ENCODE measurements at places on chromosomes 13 and 19.

DNA sequence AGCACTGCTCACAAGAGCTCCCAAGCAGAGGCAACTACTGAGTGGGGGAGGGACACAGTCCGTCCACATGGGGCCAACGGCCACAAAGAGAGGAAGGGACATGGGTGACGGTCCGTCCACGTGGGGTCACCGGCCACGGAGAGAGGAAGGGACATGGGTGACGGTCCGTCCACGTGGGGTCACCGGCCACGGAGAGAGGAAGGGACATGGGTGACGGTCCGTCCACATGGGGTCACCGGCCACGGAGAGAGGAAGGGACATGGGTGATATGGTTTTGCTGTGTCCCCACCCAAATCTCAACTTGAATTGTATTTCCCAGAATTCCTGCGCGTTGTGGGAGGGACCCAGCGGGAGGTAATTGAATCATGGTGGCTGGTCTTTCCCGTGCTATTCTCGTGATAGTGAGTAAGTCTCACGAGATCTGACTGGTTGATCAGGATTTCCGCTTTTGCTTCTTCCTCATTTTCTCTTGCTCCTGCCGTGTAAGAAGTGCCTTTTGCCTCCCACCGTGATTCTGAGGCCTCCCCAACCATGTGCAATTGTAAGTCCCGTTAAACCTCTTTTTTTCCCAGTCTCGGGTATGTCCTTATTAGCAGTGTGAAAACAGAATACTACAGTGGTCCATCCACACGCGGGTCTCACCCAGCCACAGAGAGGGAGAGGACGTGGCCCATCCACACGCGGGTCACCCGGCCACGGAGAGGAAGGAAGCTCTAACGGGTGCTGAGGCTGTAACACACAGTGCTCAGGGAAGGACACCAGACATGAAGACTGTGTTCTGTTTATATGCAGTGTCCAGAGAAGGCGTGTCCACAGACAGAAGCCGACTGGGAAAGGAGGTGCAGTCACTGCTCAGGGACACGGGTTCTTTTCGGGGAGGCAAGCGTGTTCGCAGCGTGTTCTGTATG lies 48.5 kb downstream of the GAS6 start:
- DNase-seq = no peak

DNA sequence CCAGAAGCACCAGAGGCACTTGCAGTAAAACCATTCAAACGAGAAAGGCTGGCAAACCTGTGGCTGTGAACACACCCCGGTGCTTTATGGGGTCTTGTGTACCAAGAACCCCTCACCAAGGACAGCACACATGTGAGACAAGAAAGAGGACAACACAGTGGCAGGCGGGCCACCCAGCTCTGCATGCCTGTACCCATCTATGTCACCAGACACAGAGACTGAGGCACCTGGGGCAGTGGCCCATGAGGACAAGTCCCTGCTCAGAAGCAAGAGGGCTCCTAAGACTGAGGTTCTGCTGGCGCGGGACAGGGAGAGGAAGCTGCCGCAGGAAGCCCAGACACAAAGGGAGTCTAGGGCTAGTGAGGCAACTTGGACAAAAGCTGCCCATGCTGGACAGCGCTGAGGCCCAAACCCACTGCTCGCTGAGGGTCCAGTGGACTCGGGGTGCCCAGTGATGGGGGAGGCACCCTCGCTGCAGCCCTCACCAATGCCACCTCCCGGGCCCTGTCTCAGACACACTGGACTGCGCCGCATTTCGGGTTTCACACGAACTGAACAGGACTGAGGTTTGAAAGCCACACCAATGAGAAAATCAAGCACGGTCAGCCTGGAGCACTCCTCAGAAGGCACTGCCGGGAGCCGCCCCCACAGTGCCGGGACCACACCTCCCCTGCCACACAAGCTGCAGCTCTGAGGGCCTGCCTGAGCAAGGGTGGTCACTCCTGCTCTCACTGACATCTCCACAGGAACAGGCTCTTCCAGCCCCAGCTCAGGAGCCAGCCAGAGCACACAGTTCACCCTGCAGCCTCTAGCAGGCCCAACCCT lies 232.7 kb downstream of the TUBA3C start:
- no peak for DNase-seq

DNA sequence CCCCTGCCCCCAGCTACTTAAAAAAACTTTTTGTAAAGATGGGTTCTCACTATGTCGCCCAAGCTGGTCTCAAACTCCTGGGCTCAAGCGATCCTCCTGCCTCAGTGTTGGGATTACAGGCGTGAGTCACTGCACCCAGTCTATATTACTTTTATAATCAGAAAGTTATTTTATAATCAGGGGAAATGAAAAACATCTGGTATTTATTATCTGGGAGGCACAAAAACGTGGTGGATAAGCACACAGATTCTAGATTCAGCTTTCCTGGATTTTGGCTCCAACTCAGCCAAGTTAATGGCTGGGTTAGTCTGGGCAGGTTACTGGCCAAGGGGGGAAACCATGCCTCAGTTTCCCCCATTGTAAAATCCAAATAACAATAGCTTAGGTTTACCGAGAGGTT lies 24.7 kb downstream of the KEAP1 start:
- no peak for DNase-seq

GRCh38 chr13:93235258-93236015 lies 8.8 kb downstream of the GPC6 start:
- no peak for DNase-seq

- DNase-seq = no peak
Measured at GRCh38 chr13:112624040-112624439, 36.1 kb upstream of the TUBGCP3 start.

GRCh38 chr19:58317476-58318072 lies 9.2 kb upstream of the ZSCAN22 start:
- DNase-seq = no peak

- peak; percentile 58 for DNase-seq
Measured at GRCh38 chr13:32019612-32020233, 11.9 kb upstream of the FRY start.

DNA sequence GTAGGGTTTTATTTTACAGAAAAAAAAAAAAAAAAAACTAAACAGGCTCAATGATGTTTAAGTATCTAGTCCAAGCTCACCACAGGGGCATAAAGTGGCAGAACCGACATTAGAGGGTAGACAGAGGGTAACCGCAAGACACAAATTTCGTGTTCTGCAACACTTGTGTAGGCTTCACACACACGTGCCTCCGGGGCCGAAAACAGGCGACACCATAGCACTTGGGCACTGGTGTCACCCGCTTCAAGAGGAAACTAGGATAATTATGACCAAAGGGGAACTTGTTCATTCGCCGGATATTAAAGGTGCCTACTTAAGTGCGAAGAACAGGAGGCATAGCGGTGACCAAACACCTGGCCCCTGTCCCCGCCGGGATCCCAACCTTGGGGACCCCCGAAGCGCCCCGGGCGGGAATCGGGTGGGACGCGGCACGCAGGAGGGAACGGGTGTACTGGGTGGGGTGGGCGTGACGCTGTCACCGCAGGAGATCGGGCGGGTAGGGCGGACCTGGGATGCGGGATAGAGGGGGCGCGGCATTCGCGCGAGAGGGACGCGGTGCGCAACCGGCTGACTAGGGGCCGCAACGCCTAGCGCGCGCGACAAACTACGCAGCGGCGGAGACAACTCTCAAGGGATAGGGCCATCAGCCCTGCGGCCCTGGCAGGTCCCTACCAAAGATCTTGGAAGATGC lies 558 bp downstream of the MZT1 start:
- no peak for DNase-seq

DNA sequence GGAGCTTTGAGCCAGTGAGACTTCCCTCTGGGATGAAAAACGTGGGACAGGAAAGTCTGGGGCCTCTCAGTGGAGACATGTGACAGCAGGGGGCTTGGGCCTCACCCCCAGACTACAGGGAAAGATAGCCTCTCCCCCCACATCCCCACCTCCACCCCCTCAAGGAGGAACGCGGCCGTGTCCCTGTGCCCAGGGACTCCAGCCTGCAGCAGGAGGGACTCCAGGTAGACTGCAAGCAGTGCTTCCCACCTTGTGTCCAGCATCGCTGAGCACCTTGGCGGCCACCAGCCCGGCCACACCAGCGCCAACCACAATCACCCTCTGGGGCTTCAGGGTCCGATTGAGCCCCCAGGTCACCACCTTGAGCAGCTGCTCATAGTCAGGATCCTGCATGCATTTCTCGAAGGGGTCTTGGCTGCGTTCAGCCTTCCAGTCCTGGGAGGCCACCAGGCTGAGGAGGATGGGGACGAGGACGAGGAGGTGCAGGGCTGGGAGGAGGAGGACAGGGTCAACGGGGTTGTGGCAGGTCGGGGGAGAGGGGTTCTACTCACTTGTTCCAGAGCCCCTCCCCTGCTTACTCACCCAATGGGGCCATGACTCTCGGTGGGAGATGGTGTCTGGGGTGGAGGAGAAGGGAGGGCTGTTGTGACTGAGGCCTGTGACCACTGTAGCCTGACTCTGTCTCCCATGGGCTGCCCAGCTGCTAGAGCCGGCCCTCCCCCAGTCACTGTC lies 955 bp downstream of the IL4I1 start:
- DNase-seq = no peak

DNA sequence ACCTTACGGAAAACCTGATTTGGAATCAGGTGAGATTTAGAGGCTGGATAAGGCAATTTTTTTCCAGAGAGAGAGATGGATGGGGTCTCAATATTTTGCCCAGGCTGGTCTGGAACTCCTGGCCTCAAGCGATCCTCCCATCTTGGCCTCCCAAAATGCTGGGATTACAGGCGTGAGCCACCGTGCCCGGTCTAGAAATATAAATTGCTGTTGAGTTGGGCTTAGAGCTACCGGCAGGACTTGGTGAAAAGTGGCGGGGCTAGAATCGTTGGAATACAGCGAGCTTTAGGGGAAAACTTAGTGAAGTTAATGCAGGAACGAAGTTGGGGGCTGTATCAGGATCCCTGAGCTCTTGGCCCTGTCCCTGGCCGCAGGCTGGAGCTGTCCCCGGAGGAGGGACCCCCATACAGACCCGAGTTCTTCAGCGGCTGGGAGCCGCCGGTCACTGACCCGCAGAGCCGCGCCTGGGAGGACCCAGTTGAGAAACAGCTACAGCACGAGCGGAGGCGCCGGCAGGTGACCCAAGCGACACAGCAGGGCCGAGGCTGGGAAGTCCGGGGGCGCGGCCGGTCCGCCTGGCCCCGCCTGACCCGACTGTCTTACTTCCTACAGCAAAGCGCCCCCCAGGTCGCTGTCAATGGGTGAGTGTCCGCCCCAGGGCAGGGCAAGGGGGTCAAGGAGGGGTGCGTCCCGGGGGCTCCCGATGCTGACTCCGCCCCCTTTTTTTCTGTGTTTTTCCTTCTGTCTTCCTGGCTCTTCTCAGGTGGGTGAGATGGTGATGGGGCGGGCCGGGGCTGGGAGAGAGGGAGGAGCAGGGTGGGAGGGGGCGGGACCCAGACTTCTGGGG lies 7.6 kb downstream of the EPS8L1 start:
- no peak for DNase-seq

DNA sequence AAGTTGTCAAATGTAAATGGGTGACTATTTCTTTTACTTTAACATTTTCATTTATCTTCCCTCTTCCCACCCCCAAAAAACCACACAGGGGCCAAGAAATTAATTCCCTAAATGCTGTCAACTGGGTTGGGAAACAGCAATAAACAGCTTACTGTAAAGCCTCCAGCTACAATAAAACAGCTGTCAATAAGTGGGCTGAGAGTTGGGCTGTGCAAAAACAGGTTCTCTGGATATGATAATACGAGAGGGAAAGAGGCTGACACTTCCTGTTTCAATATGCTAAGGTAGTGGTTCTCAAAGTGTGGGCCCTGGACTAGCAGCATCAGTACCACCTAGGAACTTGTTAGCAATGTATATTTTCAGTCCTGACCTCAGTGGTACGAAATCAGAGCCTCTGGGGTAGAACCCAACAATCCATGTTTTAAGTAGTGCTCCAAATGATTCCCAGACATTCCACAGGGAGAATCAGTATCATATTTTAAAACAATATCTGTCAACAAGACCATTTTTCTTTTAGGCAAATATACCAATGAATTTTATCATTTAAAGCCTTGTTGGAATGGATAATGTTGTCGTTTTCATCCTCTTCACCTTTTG lies 8.4 kb downstream of the PCDH9 start:
- no peak for DNase-seq

- DNase-seq = no peak
Measured at GRCh38 chr13:28459911-28460310, 35.0 kb downstream of the FLT1 start.

DNA sequence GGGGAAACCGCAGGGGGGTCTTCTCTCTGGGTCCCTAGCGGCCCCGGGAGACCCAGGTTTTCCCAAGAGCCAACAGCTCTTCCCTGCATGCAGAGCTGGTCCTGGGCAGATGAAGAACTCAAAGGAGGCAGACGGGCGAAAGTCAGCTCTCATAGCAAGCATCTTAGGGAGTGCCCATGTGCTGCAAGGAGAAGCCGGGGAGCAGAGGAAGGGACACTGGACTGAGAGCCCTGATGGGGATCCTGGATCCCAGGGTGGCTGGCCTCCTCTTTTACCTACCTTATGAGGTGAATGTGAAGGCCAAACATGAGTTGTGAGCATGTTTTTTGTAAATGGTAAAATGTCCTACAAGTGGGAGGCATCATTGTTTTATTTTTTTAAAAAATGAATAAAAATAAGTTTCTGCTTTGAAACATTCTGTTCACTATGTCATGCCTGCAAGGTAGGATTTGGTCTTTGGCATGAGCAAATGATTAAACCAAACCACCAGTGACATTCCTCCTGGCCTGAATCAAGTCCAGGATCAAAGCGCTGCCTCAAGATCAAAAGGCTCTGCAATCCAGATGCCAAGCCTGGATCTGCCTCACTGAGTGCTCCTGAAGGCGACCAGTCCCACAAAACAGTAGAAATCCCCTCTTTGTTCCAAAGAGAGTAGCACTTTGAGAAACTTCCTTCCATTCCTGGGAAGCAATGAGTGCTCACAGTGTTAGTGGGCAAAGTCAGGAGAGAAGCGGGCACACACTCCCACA lies 92.2 kb upstream of the SERP2 start:
- no peak for DNase-seq

DNA sequence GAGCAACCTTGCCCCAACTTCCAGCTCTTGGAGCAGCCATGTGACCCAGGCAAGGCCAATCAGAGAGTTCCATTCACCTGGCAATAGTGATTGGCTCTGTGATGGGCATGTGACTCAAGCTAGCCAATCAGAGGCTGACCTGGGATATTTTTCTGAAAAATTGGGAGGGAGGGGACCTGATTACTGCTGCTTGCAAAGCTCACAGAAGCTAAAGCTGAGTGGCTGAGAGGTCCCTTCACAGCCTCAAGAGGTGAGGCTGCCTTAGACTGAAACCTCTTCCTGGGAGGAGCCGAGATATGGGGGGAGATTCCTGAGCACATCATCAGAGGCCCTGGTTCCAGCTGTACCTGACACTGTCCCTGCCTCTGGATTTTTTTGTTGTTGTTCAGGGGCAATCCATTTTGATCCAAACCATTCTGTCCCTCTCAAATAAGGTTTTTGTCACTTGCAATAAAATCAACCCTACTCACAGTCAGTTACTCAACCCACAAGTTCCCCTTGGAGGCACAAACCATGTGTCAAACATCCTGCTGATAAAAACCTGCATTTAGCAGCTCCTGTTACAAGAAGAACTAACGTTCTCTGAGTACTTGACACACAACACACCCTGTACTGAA lies 4.8 kb downstream of the CIB3 start:
- DNase-seq = no peak

- DNase-seq = no peak
Measured at GRCh38 chr13:40923867-40924266, 95.2 kb downstream of the ELF1 start.
